ENCODE measurements at places on chromosomes 1 and 21.

DNA sequence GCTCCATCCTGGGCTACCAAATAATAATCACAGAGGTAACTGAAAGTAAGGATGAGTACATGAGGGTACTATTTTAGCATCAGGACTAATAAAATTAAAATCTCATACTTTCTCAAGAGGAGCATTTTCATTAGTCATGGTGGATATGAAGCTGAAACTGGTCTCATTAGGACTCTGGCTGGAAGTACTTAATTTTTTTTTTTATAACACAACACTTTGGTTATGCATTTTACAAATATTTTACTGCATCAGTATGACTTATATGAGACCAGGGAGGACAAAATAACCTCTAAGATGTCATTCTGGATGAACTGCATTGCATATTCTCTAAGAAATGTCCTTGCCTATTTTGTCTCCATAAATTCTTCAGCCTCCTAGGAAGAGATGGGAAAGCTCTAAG, 290.9 kb downstream of the HLX start:
- DNase-seq, result no peak

- DNase-seq, result no peak
Measured at GRCh38 chr1:67652800-67653199, 32.2 kb upstream of the GADD45A start.

- DNase-seq, result no peak
Measured at GRCh38 chr1:112000048-112000447, 10.6 kb upstream of the KCND3 start.

GRCh38 chr1:2504225-2504948, 22.0 kb downstream of the PANK4 start:
- no peak for DNase-seq

DNA sequence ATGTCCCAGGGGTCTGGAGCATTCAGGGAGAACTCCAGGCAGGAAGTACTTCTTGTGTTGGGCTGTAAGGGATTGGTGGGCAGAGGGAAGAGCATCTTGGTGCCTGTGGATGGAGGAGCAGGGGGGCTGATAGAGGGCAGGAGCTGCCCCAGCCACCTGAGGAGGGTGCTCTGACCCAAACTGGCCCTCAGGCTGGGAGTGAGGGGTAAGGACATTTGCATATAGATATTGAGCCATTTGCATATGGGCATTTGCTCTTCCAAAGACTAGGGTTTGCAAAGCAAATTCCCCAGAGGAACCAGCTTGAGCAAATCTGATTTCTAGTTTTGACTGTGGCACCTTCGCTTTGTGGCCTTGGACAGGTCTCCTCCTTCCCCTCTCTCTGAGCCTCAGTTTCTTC, 18.2 kb downstream of the ZNF362 start:
- no peak for DNase-seq

- no peak for DNase-seq
Measured at GRCh38 chr1:114339379-114339778, 171.6 kb downstream of the TRIM33 start.

DNA sequence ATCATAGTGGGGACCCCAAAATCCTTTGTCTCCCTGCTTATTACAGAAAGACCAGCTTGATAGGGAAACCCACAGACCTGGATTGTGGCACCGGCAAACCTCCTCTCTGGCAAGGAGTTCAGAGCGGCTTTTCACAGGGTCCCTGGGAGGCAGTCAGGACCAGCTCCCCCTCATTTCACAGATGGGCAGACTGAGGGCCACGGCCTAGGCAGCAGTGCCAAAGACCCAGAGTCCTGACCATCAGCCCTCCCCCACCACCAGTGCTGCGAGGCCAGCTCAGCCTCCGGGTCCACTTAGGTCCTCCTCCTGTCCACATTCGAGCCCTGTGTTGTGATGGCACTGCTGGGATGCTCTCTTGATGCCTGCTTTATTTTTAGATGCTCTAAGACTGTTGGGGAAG, 57.2 kb downstream of the CAMK2N1 start:
- DNase-seq, result no peak

DNA sequence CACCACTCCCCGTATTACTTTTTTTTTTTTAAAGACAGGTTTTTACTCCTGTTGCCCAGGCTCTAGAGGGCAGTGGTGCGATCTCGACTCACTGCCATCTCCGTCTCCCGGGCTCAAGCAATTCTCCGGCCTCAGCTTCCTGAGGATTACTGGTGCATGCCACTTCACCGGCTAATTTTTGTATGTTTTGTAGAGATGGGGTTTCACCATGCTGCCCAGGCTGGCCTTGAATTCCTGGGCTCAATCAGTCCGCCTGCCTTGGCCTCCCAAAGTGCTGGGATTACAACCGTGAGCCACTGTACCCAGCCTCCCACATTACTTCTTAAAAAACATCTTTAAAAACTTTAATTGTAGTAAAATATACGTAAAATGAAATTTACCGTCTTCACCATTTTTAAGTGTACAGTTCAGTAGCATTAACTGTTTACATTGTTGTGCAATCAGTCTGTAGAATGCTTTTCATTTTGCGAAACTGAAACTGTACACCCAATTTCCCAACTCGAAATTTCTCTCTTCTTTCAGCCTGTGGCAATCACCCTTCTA, 77.0 kb downstream of the ZMYM4 start:
- no peak for DNase-seq

- peak; percentile 88 for DNase-seq
Measured at GRCh38 chr1:155193275-155193990, 14.3 kb downstream of the THBS3 start.

DNA sequence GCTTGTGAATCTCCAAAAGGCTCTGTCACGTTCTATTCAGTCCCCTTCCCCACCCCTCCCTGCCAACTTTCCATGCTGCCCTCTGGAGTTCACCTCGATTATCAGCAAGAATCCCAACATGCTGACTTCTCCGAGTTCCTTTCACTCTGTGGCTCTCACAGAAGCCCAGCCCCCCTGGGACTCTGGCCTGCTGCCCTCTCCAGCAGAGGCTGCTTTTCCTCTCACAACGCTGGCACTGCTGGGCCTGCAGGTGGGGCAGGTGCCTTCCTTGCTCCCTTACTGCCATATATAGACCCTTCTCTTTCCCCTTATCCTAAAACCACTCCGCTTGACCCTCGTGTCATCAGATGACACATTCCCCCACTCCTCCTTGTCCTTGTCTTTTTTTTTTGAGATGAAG, 10.2 kb upstream of the RNF186 start:
- DNase-seq, result no peak

DNA sequence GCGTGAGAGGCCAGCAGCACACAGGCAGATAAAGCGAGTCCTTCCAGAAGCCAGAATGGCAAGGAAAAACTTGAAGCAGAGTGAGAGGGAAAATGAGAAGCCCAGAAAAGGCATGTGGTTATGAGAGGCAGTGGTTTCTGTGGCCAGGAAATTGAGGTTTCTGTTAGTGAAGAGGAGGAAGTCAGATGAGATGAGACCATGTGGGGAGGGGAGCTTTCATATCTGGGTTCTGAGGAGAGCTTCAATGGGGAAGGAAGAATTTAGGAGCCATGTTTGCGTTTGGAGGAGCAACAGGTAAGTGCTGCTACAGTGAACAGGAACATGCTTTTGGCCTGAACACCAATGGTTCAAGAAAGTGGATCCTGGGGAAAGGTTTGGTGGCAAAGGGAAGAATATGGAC, 6.1 kb upstream of the CD1A start:
- peak; percentile 13 for DNase-seq

DNA sequence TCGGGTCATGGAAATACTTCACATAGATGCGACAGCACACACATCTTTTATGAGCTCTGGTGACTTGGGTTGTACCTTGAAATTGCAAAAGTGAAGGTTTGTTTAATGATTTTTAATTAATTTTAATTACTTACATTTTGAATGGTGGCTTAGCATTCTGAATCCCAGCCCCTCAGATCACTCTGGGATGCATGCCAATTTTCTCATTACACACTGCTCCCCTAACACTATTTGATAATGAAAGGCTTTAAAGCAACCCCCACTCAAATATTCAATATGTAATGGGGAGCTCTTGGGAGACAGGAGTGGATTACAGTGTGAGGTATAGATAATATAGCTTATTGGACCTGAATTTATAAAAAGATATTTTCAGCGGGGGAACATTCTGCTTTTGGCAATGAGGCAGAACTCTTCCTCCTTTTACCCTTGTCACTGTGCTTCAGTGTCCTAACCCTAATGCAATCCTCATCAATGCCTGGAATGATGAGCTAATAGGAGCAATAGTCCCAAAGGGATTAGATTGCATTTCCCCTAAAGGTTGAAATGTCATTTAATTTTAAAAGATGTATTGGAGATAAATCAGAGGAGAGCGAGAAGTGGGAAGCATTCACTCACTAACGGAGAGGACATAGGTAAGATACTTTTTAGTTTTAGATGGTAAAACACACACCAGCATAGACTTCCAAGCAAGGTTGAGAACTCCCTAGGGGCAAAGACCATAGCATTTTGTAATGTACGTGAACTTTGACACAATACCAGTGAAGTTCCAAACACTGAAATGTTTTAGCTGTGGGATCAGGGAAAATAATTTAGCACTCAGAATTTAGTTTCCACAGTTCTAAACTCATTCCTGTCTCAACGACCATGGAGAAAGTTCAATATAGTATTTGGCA, 384.1 kb upstream of the PLXNA2 start:
- no peak for DNase-seq

DNA sequence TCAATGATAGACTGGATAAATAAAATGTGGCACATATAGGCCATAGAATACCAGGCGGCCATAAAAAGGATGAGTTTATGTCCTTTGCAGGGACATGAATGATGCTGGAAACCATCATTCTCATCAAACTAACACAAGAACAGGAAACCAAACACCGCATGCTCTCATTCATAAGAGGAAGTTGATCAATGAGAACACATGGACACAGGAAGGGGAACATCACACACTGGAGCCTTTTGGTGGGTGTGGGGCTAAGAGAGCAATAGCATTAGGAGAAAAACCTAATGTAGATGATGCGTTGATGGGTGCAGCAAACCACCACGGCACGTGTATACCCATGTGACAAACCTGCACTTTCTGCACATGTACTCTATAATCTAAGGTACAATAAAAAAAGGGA, 883.4 kb upstream of the PRMT6 start:
- DNase-seq, result no peak

GRCh38 chr1:5509664-5510452, 482.4 kb downstream of the NPHP4 start:
- peak; percentile 69 for DNase-seq

DNA sequence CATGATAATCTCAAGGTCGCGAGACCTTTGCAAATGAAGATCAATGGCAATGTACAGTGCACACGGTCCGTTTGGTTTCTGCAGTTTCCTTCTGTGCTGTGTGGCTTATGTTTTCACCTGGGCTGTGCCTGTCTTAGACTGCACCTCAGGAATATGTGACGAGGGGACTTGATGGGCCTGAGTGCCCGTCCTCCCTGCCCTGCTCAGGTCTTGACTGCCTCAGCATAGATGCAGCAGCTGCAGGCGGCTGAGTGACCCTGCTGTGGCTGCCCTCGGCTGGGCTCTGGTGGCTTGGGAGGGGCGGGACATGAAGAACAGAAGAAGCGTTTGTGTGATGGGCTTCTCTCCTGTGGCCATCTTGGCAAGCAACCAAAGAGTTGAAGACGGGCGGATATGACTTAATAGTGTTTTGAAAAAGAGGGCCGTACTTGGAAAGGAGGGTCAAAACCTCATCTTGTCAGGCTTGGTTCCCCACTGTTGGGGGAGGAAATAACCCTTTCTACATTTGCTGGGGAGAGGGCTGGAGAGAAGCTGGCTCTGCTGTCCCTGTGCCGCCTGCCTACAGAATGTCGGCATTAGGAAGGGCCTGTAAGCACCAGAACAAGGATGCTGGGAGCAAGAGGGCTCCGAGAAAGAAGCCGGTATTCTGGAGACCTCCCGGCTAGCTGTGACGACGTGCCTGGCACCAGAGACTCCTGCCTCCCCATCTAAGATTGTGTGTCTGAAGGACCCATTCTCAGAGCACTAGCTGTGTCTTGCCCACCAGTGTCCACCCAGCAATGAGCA, 7.1 kb downstream of the MYBPHL start:
- no peak for DNase-seq

GRCh38 chr1:50970931-50971582, 1.0 kb downstream of the CDKN2C start:
- DNase-seq, result no peak

DNA sequence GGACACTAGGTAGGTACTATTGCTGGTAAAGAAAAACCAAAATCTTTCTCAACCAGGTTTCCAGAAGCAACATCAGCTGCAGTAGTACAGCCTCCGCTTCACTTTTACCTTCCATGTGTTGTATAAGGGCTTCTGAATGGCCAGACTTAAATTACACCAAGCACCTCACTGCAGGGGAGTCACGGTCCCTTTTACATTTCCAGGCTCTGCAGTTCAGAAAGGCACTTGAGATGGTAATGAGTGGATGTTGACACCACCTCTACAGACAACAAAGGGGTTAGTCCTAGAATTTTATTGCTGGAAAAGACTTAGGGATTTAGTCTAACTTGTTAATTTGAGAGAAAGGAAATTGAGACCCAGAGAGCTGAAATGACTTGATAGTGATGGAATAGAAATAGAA, 12.0 kb upstream of the DUSP12 start:
- DNase-seq, result no peak

- DNase-seq, result peak; percentile 15
Measured at GRCh38 chr1:210252621-210253051, 20.0 kb downstream of the SERTAD4 start.

GRCh38 chr1:165212229-165212628, 144.3 kb downstream of the LMX1A start:
- no peak for DNase-seq

DNA sequence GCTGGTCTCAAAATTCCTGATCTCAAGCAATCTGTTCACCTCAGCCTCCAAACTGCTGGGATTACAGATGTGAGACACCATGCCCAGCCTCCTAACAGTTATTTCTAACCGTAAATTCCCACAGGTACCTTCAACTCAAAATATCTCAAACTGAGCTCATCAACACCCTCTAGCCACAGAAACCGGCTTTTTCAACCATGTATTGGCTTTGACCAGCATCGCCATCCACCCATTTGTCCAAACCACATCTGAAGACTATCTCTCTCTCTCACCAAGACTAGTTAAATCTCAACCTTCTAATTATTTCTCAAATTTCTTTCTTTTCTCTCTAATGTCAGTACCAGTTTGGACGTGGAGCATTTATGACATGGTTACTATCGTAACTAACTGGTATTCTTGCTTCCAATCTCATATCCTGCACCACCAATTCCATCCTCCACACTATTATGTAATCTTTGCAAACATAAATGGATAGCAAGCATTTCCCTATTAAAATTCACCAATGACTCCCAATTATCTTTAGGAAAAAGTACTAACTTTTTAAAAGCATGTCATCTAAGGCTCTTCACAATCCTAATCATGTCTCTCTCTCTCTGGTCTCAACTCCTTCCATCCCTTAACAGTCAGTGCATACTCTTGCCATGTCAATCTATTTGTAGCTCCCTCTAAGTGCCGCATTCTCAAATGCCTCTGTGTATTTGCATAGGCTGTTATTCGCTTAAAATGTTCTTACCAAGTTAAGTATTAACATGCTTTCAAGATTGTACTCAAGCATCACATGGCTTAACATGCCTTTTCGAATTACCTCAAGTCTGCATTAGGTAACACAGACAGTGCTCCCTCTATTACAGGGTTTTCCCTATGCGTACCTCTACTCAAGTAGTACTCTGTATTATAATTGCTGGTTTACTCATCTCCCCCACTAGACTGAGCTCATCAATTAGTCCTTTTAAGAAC, 18.1 kb downstream of the RSBN1 start:
- DNase-seq, result no peak
